ACHN (cell line): ENCODE measurements at places on chromosomes 2 and 18.

DNA sequence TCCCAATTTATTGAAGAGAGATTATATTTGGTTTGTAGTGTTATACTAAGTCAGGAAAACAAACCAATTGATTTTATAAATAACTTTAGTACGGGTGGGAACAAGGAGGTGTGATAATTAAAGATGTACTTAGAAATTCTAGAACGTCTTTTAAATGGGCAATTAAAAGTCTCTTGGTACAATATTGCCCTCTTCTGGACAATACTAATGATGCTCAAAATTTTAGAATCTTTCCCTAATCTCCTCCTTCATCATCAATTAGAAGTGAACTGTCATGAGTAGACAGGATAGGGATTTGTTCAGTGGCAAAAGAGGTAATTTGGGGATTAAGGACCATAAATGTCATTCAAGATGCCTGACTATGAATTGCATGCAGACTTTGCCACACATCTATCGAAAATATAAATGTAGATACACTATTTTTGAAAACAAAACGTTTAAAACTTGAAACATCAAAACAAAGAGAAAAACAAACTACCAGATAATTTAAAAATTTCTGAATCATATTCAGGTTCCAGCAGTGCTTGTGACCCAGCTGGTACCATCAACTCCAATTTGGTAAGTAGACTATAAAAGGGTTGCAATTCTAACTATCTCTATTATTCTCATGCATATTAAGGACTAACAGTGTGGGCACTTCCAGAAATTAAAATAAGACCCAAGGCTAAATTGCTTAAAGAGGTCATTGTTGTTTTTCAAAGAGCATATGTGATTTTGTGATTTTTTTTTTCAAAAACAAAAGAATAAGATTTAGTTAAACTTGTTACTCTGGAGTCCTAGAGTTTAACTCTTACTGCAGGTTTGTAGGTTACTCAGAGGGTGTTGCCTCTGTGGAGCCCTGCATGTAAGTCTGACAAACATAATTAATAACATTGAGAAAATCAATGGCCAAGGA lies 123.5 kb downstream of the LAMA3 start:
- peak; percentile 25 for DNase-seq

DNA sequence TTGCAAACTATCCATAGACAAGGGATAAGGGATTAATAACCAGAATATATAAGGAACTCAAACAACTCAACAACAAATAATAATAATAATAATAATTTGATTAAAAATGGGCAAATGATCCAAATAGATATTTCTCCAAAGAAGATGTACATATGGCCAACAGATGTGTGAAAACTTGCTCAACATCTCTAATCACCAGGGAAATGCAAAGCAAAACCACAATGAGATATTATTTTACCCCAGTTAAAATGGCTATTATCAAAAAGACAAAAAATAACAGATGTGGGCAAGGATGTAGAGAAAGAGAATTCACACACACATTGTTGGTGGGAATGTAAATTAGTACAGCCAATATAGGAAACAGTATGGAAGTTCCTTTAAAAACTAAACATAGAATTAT lies 26.9 kb downstream of the DNAH7 start:
- no peak for DNase-seq

- DNase-seq: peak; percentile 11
Measured at GRCh38 chr2:162795312-162795711, 43.3 kb downstream of the KCNH7 start.

GRCh38 chr2:72395096-72395495 lies 247.4 kb upstream of the CYP26B1 start:
- DNase-seq: no peak

- DNase-seq: no peak
Measured at GRCh38 chr2:196239622-196240587, 68.5 kb upstream of the STK17B start.

- DNase-seq: no peak
Measured at GRCh38 chr2:148557844-148558436, 86.6 kb upstream of the EPC2 start.

DNA sequence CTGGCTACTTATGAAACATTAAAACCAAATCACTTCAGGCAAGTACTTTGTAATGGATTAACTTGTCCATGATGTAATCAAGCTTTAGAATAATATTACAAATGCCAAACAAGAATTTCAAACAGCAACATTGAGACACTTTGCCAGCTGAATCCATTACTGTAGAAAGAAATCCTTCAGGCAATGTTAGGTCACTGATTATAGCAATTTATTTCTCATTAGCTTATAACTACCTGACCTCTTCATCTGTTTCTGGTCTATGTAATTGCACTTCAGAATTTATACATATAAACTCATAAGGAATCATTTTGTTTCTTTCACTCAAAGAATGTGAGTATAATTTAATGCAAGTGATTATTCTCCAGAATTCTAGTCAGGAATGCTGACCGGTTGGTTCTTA lies 692.6 kb upstream of the TMEFF2 start:
- DNase-seq: no peak

DNA sequence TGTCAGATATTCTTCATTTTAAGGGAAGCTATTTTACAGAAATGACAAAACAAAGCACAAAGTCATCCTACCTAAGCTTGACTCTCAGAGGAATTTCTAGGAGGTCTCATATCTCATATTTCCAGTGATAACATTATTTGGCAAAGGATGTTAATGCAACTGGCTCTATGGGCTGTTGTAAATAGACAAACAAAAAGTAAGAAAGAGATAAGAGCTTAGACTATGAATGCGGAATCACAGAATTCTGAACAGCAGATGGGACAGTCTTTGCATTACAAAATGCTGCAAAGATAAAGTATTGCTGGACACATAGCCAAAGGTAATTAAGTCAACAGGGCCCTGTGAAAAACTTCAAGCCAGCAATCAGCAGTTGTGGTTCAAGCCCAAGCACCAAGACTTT lies 23.9 kb downstream of the PIAS2 start:
- no peak for DNase-seq

DNA sequence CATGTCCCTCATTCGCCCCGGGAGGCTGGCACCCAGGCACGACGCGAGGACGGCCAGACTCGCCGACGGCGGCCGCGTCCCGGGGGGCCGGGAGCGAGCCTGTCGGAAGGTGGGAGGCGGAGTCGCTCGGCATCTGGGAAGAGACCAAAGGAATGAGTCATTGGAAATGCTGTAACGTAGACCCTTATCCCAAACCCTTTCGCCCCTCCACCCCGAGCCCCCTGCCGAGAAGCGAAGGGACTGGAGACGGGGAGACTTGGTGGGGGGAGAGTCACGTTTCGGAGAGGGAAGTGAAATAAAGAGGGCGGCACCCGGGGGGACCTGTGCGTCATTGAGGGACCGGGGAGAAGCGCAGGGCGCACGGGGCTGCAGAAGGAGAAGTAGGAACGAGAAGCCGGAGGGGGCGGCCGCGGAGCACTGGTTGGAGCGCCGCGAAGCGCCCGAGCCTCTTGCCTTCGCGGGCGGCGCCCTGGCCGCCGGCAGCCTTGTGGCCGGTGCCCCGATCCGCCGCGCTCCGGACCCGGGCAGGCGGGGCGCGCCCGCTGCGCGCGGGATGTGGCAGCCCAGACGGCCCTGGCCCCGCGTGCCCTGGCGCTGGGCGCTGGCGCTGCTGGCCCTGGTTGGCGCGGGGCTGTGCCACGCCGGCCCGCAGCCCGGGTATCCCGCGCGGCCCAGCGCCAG lies at the start of gene EMILIN2:
Gene EMILIN2 (plus strand): TSS at position 371 of the 681 bp plus-strand sequence. CDS start 183 bp downstream, at position 554.
- peak; percentile 5 for DNase-seq

DNA sequence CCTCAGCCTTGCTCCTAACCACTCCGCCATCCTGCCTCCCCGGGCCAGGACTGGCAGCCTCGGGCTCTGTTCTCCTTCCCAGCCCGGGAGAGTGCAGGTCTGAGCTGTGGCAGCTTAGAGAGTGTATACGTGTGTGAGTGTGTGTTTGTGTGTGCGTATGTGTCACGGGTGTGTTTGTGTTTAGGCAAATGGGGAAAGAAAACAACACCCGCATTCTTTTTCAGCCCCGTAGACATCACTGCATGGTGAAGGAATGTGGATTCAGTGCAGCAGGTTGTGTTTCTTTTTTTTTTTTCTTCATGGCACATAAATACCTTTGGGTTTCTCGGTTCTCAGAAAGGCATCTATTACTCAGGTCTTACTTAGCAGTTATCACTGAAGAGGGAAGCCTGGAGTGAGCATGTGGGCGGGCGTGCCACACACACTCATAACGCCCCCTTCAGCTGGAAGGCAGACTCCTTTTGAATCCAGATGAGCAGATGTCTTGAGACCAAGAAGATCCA lies 44.2 kb downstream of the GLI2 start:
- DNase-seq: no peak

GRCh38 chr18:44637210-44638033 lies 43.3 kb upstream of the SETBP1 start:
- peak; percentile 78 for DNase-seq

DNA sequence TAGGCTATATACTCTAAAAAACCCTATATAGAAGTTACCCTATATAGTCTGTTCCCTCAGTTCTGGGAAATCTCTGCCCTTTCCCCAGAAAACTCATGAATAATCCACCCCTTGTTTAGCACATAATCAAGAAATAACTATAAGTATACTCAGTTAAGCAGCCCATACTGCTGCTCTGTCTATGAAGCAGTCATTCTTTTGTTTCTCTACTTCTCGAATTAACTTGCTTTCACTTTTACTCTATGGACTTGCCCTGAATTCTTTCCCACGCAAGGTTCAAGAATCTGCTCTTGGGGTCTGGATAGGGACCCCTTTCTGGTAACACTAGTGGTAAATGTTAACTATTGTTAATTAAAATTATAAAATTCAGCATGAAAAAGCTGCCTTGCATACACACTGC lies 17.4 kb upstream of the AP1S3 start:
- DNase-seq: no peak

- no peak for DNase-seq
Measured at GRCh38 chr18:12939162-12939561, 8.6 kb upstream of the SEH1L start.

DNA sequence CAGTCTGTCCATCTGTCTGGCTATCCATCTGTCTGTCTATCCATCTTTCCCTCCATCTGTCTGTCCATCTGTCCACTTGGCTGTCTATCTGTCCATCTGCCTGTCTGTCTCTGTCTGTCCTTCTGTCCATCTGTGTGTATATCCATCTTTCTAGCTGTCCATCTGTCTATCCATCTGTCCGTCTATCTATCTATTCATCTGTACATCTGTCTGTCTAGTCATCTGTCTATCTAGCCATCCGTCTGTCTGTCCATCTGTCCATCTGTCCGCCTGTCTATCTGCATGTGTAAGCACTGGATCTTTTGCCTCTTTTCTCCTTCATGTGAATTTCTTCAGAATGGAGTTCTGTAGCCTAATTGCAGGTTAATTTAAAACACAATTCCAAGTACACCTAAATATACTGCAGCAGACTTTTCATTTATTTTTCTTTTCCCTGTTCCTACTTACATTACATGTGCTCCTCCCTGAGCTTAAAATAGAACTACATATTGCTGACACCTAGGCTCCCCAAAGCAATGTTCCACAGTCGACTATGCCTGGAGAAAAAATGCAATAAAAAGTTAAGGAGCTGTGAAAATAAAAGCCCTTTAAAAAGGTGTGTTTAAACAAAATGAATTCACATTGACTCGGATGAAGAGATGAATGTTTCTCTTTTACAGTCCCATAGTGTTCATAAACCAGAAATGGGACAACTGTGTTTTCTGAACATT lies 37.4 kb upstream of the TXNDC2 start:
- no peak for DNase-seq

DNA sequence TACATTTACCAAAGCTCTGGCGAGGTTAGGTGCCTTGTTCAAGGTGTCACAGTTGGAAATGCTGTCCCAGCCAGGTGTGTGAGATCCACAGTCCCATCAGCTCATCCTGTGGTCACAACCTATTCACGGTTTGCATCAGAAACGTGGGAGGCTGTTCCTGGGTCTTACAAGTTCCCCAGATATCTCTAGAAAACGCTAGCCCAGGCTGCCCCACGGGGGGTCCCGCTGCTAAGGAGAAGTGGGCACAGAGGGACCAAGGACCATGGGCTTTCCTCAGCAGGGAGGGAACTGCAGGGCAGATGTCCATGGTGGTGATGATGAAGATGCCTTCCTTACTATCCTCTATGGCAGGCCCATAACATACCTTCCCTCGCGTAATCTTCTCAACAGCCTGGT lies 649 bp downstream of the FECH start:
- no peak for DNase-seq

DNA sequence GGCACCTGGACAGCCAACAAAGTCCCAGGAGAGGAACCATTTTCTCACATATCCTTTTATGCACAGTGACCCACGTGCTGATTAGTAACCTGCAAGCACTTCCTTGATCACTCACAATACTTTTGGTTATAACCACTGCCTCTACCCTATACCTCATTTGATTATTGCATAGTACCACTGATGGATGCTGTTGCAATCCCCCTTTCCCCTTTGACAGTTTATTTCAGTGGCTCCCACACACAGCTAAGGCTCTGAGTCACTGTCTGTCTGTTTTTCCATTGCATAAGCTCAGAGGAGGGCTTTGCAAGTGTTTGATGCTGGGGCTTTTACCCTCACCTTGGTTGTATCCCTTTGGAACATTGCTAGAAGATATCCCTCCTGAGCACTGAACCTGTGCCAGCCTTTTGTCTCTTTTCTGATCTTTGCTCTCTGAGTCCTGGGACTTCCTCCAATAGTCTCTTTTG lies 101.7 kb upstream of the RBBP8 start:
- DNase-seq: no peak

GRCh38 chr2:230069402-230069801 lies 678 bp upstream of the SLC16A14 start:
- DNase-seq: no peak

GRCh38 chr2:86439879-86440630 lies 1.1 kb upstream of the KDM3A start:
- DNase-seq: peak; percentile 3
